NCI-H1105 (cell line): ENCODE measurements at places on chromosomes 3 and 15.

GRCh38 chr3:73813692-73814292, 189.1 kb upstream of the PDZRN3 start:
- no peak for DNase-seq

GRCh38 chr15:31004220-31004733, 12.8 kb upstream of the MTMR10 start:
- DNase-seq, result no peak

DNA sequence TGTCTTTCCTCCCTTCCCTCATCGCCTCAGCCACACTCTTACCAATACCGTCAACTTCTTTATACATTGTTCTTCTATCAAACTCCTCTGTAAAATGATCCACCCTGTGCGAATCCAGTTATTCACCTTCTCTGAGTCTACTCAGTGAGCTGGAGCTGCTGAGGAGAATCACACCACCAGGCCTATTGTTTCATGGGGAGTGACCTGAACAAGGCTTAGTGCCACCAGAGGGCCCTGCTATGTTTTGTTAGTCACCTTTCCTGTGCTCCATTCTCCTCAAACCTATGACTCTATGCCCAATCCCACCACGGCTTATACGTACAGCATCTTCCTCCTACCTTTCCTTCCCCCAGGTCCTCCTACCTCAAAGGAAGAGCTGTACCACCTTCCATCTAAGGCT, 50.4 kb upstream of the MED12L start:
- DNase-seq, result no peak

DNA sequence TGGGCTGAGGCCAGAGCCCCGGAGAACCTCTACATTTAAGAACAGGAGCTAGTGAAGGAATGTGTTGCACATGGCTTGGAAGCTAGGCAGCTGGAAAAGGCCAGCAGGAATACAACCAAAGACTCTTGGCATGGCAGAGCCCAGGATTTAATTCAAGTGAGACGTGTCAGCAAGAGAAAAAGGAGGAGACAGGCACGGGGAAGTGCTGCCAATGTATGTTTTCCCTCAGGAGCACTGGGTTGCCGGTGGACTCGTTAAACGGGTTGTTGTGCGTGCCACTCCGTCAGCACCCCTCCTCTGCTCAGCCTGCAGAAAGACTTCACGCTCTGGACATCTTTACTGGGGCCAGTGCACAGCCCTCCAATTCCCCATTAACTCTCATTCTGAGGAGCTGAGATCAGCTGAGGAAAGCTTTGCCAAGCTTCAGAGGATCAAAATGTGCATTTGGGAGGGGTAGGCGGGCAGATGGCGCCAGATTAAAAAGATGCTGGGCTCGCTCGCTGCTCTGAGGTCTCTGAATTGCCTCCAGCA, 103.7 kb downstream of the PDZRN3 start:
- DNase-seq, result no peak

- peak; percentile 46 for DNase-seq
Observed at GRCh38 chr15:31326875-31327668, 437 bp downstream of the KLF13 start.

- no peak for DNase-seq
Observed at GRCh38 chr3:175386630-175387029, 527.5 kb downstream of the NAALADL2 start.

- DNase-seq, result no peak
Observed at GRCh38 chr15:99932676-99933402, 199.6 kb upstream of the LYSMD4 start.

DNA sequence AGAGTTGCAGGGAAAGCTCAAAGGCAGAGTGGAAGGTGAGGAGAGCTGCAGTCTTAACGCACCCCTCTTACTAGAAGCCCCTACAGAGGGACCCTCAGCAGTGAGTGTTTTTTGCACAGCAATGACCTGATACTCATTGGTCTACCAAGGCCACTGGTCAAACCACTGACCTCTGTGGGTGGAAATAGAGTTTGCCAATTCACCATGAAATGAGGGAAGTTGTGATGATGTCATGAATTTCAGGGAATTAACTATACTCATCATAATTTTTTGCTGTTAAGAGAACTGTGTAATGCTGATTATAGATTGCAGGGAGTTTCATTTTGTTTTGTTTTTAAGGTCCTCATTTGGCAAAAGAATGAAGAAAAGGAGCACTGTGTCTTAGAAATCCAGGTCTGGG, 101.7 kb upstream of the SMAD3 start:
- DNase-seq, result no peak

- DNase-seq, result no peak
Observed at GRCh38 chr3:67791620-67792019, 137.2 kb upstream of the SUCLG2 start.
